ENCODE measurements at places on chromosomes 7 and 10.
A peak's percentile ranks its signal among the peaks of the same experiment; 100 is the strongest.

DNA sequence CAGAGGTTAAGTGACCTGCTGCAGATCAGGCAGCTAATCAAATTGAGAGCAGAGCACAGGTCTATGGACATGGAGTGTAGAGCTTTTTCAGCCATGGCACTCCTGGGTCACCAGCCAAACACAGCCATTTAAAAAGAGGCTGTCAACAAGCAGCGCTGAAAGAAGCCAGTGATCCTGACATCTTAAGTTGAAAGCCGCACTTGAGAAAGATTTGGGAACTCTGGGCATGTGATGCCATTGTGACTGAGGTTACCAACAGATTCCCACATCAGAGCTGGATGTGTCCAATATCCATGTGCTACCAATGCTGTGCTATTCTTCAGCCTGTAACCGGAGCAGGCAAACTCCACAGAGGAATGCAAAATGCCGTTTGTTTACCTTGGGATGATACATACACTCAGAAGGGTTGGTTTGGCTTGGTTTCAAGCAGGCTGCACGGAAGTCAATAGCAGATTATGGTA, 56.2 kb upstream of the ABLIM1 start:
- H3K27me3 ChIP-seq = peaks cover 2% of the 10 kb centered on the region
- H3K27ac ChIP-seq = no peak overlapping the region
- no peaks in the 10 kb centered on the region for H3K36me3 ChIP-seq
- no peaks in the 10 kb centered on the region for H3K4me1 ChIP-seq
- DNase-seq = no peak

DNA sequence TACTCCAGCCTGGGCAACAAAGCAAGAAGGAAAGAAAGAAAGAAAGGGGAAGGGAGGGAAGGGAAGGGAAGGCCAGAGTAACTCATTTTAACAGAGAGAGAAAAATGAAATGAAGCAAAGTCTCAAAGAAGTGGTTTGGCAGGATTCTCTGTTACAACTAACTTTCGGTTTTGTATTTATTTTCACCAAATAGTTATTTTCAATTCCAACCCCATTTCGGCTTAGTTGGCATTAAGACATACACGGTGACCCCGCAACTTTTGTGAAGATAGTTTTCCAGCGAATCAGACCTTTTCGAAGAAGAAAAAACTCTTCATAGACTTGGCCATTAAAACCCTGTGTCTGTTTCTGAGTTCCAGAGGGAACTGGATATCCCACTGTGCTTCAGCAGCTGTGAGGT, 45.2 kb upstream of the LYZL2 start:
- peaks cover 7% of the 10 kb centered on the region for H3K27me3 ChIP-seq
- peak overlapping the region; percentile 22 for H3K4me3 ChIP-seq
- peak overlapping the region; percentile 27 for H3K27ac ChIP-seq
- H3K4me1 ChIP-seq = peaks cover 31% of the 10 kb centered on the region
- DNase-seq = no peak
- peaks cover 1% of the 10 kb centered on the region for H3K36me3 ChIP-seq

DNA sequence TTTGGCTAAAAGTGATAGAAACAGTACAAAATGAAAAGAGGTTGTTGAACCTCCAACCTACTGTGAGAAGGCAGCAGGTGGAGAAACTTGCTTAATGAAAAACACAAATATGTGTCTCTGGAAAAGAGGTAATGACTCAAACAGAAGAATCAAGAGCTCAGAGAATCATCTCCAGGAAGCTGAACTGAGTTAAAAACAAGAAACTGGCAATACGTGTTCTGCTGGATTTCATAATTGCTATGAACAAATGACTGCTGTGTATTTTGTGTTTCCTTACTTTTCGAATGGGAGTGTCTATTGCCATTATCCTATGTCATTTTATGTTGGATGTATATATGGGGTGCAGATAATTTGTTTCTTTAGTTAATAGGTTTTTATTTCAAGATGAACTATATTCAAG, 401.1 kb downstream of the DGKB start:
- no peaks in the 10 kb centered on the region for H3K27me3 ChIP-seq
- no peak overlapping the region for H3K4me3 ChIP-seq
- no peak for DNase-seq
- no peak overlapping the region for H3K27ac ChIP-seq

GRCh38 chr10:35399414-35400009, 63.2 kb downstream of the CCNY start:
- peaks cover 32% of the 10 kb centered on the region for H3K4me1 ChIP-seq
- no peak for DNase-seq
- H3K36me3 ChIP-seq = peaks cover 2% of the 10 kb centered on the region
- no peak overlapping the region for H3K27ac ChIP-seq
- no peaks in the 10 kb centered on the region for H3K27me3 ChIP-seq

DNA sequence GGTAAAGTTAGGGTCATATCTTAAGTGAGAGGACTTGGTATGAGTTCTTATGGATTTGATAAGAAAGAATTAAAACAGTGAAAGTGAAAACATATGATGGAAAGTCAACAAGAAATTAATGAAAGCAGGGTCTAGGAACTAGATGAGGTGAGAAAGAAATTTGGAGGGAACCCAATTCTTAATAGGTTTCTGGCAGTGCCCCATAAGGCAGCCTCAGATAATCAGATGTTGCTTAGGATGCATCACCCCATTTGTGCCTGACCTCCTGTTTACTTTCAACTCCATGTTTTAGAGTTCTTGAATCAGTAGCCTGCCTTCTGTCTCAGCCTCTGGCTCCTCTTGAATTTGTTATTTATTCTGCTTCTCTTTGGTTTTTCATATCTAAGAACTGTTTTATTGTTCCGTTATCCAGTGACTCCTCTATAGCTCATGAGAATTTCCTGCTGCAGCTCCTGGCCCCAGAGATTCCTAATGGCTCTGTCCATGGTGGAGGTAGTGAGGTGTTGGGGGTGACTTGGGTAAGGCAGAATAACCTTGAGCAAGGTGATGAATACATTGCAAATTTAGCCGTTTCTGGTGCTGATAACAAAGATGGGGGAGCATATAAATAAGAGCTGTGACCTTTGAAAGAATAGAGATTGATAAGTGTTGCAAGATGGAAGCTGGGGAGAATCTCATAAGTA, 17.6 kb downstream of the ITGB8 start:
- H3K27me3 ChIP-seq = peaks cover 2% of the 10 kb centered on the region
- H3K27ac ChIP-seq = no peak overlapping the region
- DNase-seq = no peak
- no peak overlapping the region for H3K4me3 ChIP-seq
- no peaks in the 10 kb centered on the region for H3K36me3 ChIP-seq

DNA sequence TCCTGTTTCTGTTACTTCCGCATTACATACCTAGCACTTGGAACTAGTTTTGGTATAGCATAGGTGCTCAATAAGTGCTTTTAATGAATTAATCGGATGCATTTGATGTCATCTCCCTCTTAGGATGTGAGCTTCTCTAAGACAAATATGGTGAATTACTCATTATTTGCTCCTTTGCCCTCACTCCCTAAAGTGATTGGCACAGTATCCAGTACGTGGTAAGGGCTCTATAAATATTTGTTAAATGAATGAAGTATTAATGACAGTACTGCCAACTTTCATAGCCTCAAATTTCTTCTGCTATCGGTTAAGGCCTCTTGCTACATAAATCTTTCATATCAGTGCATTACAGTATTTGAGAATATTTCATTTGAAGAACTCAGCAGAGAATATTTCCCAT, 75.9 kb upstream of the ARID5B start:
- H3K27ac ChIP-seq = no peak overlapping the region
- no peaks in the 10 kb centered on the region for H3K4me1 ChIP-seq
- H3K36me3 ChIP-seq = no peaks in the 10 kb centered on the region
- DNase-seq = no peak
- no peak overlapping the region for H3K4me3 ChIP-seq
- H3K27me3 ChIP-seq = no peaks in the 10 kb centered on the region
